Spleen (tissue), 13 donors: ENCODE measurements at places on chromosomes 2 and 18.

GRCh38 chr2:190837420-190837819, 43.2 kb upstream of the GLS start:
- H3K27me3 ChIP-seq: no peaks in the 10 kb centered on the region
- no peak overlapping the region for H3K4me3 ChIP-seq
- H3K36me3 ChIP-seq: no peaks in the 10 kb centered on the region
- H3K27ac ChIP-seq: no peak overlapping the region
- DNase-seq: no peak
- no peaks in the 10 kb centered on the region for H3K4me1 ChIP-seq

GRCh38 chr18:23658285-23658684, 4.4 kb downstream of the ANKRD29 start:
- H3K36me3 ChIP-seq: no peaks in the 10 kb centered on the region
- DNase-seq: no peak
- no peak overlapping the region for H3K27ac ChIP-seq
- no peak overlapping the region for H3K4me3 ChIP-seq
- H3K27me3 ChIP-seq: no peaks in the 10 kb centered on the region
- peaks cover 18% of the 10 kb centered on the region for H3K4me1 ChIP-seq

DNA sequence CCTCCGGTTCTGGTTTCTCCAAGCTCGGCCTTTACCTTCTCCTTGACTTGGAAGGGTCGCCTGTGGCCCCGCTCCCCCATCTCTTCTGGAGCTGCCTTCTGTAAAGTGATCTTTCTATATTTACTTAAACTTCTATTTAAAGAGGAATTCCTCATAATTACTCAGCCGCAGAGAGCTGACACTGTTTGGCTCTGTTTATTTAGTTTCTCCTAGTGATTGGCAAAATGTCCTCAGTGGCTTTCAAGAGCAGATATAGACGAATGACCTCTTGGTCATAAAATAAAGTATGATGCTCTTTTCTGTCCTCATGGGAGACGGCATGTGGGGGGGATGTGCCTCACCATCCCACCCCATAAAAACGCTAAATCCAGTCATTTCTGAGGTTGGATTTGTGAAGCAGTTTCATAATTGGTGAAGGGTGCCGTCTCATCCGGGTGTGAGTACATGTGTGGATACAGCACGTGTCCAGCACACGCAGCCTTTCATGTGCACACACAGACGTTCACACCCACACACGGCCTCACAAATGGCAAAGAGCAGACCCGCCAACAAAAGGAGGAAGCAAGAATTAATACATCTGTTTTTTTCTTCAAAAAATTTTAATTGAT, 43.4 kb upstream of the SMAD7 start:
- H3K27ac ChIP-seq: no peak overlapping the region
- H3K4me3 ChIP-seq: no peak overlapping the region
- no peak for DNase-seq
- no peaks in the 10 kb centered on the region for H3K36me3 ChIP-seq
- H3K27me3 ChIP-seq: no peaks in the 10 kb centered on the region

DNA sequence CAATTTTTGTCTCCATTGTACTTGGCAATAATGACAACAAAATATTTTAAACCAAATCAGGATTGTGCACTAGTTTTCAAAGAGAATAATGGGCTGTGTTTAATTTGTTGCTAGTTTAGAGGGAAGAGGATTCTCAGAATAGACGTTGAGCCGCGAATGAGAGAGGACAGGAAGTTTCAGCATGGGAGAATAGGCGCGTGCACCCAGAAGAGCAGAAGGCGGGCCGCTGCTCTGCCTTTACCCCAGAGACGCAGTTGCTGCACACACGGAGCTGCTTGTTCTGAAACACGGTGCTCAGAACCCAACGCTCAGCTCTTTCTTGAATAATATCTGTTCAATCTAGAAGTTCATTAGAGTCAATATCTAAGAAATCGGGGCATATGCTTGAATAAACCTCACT, 223.4 kb downstream of the MYT1L start:
- no peak overlapping the region for H3K27ac ChIP-seq
- no peak for DNase-seq
- H3K4me3 ChIP-seq: no peak overlapping the region
- no peaks in the 10 kb centered on the region for H3K4me1 ChIP-seq
- H3K27me3 ChIP-seq: no peaks in the 10 kb centered on the region
